ENCODE measurements at places on chromosomes 6 and 20.

- no peak for DNase-seq
- H3K4me3 ChIP-seq, result no peak overlapping the region
- no peaks in the 10 kb centered on the region for H3K36me3 ChIP-seq
- H3K27ac ChIP-seq, result no peak overlapping the region
- no peaks in the 10 kb centered on the region for H3K4me1 ChIP-seq
Measured at GRCh38 chr6:21227486-21227885, 366.1 kb upstream of the SOX4 start.

DNA sequence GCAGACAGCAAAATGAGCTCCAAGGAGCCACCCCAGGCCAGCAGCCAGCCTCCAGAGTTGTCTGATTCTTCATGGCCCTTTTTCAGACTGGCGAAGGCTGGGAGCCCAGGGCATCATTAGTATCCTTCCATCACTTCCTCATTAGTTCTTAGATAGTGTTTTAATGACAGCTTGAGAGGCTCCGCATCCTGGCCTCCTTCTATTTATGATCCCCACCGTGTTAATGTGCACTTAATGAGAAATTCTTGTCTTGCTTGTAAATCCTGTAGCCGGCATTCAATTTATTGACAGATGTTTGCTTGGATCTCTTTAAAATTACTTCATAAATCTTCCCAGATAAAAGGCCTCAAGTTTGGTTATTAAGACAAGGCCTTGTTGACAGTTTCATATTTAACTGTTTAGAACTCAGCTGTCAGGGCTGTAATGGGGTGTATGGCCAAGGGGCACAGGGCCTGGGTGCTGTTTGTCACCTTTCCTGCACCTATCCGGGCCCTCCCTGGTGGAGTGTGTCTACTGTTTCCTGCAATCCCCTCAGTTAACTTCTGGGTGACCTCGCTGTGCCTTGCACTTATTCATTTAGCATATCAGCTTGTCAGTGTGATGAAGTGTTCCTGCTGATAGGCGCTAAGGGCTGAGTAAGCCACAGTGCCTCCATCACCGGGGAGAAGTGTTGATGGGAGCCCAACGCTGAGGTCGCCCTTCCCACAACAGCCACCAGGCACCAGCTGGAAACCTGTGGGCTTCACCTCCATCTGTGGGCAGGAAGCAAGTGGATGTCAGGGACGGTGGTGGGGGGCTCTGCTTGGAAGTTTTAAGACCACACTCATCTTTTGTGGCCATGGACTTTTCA, 169.3 kb downstream of the TSHZ2 start:
- no peaks in the 10 kb centered on the region for H3K27me3 ChIP-seq
- no peak for DNase-seq
- H3K36me3 ChIP-seq, result no peaks in the 10 kb centered on the region
- no peaks in the 10 kb centered on the region for H3K4me1 ChIP-seq
- H3K4me3 ChIP-seq, result no peak overlapping the region

DNA sequence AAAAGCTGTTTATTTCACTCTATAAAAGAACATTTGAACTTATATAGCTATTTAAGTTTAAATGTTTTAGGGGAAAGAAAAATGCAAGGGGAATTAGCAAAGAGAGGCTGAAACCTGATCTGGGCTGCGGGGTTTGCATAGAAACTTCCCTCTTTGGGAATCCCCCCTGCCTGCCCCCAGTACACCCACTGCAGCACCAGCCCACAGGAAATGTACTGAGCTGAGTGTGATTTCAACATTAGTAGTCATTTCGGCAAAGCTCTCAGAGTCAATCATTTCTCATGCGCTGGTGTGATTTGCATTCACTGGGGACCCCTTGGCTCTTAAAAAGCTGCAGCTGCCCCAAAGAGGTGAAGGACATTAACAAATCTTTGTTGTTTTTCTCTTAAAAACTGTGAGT, 859.4 kb downstream of the MAFB start:
- no peak overlapping the region for H3K27ac ChIP-seq
- DNase-seq, result no peak
- H3K4me3 ChIP-seq, result no peak overlapping the region
- H3K27me3 ChIP-seq, result no peaks in the 10 kb centered on the region
- no peaks in the 10 kb centered on the region for H3K4me1 ChIP-seq

GRCh38 chr20:9321007-9321406, 193.4 kb upstream of the LAMP5 start:
- DNase-seq, result no peak
- H3K27ac ChIP-seq, result no peak overlapping the region
- no peak overlapping the region for H3K4me3 ChIP-seq

GRCh38 chr20:33663161-33664084, 1.3 kb downstream of the C20orf144 start:
- no peaks in the 10 kb centered on the region for H3K36me3 ChIP-seq
- H3K27ac ChIP-seq, result peak overlapping the region; percentile 89
- H3K27me3 ChIP-seq, result no peaks in the 10 kb centered on the region
- no peak for DNase-seq
- peak overlapping the region; percentile 72 for H3K4me3 ChIP-seq
- H3K4me1 ChIP-seq, result no peaks in the 10 kb centered on the region

GRCh38 chr20:61350500-61351250, 98.6 kb downstream of the CDH4 start:
- no peak overlapping the region for H3K4me3 ChIP-seq
- H3K27ac ChIP-seq, result no peak overlapping the region
- no peaks in the 10 kb centered on the region for H3K36me3 ChIP-seq

- H3K4me3 ChIP-seq, result no peak overlapping the region
- no peak for DNase-seq
- no peak overlapping the region for H3K27ac ChIP-seq
- H3K4me1 ChIP-seq, result no peaks in the 10 kb centered on the region
- no peaks in the 10 kb centered on the region for H3K27me3 ChIP-seq
Measured at GRCh38 chr6:38035478-38035877, 216.0 kb downstream of the ZFAND3 start.

GRCh38 chr20:10682939-10683338, 9.1 kb upstream of the JAG1 start:
- DNase-seq, result no peak
- H3K27me3 ChIP-seq, result no peaks in the 10 kb centered on the region
- H3K4me3 ChIP-seq, result no peak overlapping the region
- no peaks in the 10 kb centered on the region for H3K4me1 ChIP-seq
- H3K27ac ChIP-seq, result no peak overlapping the region

DNA sequence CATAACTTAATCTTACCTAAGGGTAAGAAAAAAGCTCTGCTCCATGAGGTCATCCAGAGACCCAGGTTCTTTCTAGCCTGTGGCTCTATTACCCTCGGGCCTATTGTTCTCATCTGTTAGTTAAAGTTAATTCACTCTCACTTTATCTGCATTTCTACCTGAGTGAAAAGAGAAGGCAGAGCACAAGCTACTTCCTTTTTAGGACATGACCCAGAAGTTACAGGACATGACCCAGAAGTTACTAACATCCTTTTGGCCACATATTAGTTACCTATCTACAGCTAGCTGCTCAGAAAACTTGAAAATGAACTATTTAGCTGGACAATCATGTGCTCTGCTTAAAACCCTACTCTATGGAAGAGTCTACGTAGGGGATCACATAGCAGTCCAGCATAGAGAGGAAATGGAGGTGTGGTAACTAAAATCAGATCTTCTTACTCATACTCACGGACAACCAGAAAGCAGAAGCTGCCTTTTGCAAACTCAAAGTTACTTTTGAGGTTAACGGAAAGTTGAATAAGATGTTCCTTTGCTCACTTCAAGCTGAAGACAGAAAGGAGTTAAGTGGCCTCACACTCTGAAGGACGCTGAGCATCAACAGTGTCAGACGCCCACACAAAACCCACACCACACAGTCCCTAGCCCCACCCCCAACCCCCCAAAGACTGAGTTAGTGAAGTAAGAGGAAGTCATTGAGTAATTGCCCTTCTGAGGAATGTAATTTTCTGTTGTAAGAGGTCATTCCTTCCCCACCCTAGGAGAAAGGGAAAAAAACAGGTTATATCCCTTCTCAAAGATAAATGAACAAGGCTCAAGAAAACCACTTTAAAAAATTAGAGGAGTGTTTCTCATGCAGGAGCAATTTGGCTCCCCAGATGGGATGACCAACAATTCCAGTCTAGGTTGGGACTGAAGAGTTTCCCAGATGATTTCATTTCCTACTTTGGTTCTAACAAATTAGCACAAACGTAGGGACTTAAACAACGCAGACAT, 45.9 kb upstream of the TAB2 start:
- no peak overlapping the region for H3K27ac ChIP-seq
- H3K4me1 ChIP-seq, result no peaks in the 10 kb centered on the region
- DNase-seq, result no peak

GRCh38 chr6:167275001-167275400, 16.1 kb upstream of the UNC93A start:
- peak; percentile 66 for DNase-seq
- no peak overlapping the region for H3K27ac ChIP-seq
- H3K27me3 ChIP-seq, result no peaks in the 10 kb centered on the region

DNA sequence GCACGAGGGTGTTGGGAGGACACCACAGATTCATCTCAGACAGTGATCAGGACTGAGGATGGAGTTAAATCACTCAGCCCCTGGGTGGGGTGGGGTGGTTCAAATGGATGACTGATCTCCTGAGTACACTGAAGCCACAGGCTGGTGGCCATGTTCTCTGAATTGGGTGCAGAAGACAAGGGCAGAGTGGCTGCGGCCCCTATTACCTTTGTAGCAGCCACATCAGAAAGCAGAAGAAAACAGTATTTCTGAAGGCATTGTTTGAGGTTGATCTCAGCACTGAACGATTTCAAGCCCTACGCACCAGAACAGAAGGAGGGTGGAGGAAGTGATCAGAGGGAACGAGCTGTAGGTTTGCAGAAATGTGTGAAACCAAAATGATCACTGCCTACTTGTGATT, 71.6 kb downstream of the SH3BGRL2 start:
- no peak overlapping the region for H3K4me3 ChIP-seq
- no peak overlapping the region for H3K27ac ChIP-seq
- DNase-seq, result no peak

DNA sequence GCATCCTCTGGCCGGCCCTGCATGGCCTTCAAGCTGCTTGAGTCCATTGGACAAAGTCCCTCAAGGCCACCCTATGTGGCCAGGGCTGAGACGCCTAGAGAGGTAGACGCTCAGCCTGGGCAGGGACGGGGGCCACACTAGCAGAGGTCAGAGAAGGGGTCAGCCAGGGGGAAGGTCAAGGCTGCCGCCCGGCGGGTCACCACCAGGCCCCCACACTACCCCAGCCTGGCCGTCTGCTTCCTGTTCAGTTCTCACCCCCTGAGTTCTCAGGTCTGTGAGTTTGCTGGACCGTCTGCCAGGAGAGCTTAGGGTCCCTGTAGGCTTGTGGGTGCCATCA, 37.3 kb downstream of the NTSR1 start:
- DNase-seq, result no peak
- no peak overlapping the region for H3K4me3 ChIP-seq
- H3K4me1 ChIP-seq, result no peaks in the 10 kb centered on the region
- no peaks in the 10 kb centered on the region for H3K36me3 ChIP-seq

- no peak overlapping the region for H3K27ac ChIP-seq
- peak; percentile 66 for DNase-seq
- no peaks in the 10 kb centered on the region for H3K27me3 ChIP-seq
Measured at GRCh38 chr6:136967876-136968752, 46.0 kb downstream of the SLC35D3 start.

GRCh38 chr6:77371748-77372147, 91.5 kb downstream of the HTR1B start:
- H3K27me3 ChIP-seq, result no peaks in the 10 kb centered on the region
- no peaks in the 10 kb centered on the region for H3K4me1 ChIP-seq
- no peak overlapping the region for H3K4me3 ChIP-seq
- DNase-seq, result no peak
- no peaks in the 10 kb centered on the region for H3K36me3 ChIP-seq
- no peak overlapping the region for H3K27ac ChIP-seq

DNA sequence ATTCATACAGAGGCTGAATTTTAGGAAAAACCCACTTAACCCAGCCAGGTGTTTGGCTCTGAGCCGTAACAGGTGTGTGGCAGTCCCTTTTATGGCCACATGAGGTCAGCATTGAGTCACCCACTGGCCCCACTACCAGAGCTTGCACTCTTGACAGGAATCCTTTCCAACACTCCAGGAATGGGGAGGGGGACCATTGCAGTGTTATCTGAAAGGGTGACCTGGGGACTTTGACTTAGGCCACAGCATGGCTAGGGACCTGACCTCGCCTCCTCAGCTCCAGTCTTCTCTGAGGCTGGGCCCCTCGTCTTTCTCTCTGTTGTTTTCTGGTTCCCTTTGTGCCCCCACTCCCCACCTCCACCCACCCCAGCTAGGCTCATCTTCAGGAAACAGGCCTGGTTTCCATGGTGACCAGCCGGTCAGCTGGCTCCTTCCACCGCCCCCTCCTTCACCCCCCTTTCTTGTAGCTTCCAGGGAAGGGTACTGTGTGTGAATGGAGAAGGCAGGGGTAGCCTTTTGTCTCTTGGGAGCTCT, 2.1 kb upstream of the TMEM151B start:
- no peaks in the 10 kb centered on the region for H3K36me3 ChIP-seq
- peaks cover 12% of the 10 kb centered on the region for H3K4me1 ChIP-seq
- H3K27ac ChIP-seq, result no peak overlapping the region

DNA sequence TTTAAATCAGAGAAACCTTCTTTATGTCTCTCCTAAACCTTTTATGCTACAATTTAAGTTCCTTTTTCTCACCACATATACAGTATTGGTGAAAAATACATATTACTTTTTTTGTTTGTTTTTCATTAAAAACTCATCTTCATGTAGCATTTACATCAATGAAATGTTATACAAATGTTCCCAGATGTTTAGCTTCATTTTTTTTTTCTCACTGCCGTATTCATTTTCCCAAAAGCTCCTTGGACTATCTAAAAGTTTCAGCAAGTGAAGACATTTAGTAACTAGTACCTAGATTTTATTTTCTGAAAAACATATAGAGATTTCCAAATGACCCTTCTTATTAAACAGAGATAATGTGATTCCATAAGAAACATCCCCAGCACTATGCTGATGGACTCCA, 128.9 kb downstream of the BMP5 start:
- no peaks in the 10 kb centered on the region for H3K36me3 ChIP-seq
- H3K4me3 ChIP-seq, result no peak overlapping the region
- DNase-seq, result no peak
- H3K27ac ChIP-seq, result no peak overlapping the region
- H3K27me3 ChIP-seq, result no peaks in the 10 kb centered on the region

- H3K27ac ChIP-seq, result no peak overlapping the region
- no peaks in the 10 kb centered on the region for H3K4me1 ChIP-seq
- H3K36me3 ChIP-seq, result no peaks in the 10 kb centered on the region
- no peaks in the 10 kb centered on the region for H3K27me3 ChIP-seq
- no peak overlapping the region for H3K4me3 ChIP-seq
Measured at GRCh38 chr6:133966654-133967329, 13.8 kb downstream of the TBPL1 start.

DNA sequence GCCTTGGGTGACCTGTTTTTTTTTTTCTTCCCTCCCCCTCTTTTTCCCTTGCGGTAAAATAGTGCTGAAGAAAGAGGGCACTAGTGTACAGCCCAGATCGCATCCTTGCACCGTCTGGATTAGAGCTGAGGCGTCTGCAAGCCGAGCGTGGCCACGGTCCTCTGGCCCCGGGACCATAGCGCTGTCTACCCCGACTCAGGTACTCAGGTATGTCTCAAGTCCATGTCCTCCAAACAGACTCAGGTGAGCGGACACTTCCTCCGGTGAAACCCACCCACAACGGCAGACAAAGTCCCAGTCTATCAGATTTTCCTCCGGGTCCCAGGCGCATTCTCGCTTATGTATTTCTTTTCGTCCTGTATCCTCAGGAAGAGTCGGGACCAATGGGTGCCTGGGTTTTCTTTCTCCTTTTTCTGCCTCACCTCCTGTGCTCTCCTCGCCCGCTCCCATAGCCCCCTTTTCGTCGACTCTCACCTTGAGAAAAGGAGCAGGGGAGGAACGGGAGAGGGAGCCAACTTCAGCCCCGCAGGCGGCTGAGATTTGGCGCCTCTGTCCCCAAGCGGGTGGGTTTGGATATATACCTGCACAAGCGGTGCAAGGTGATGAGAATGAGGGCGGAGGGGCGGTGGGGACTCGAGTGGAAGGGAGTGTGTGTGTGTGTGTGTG, 1.1 kb upstream of the GRM1 start:
- H3K4me1 ChIP-seq, result no peaks in the 10 kb centered on the region
- H3K27ac ChIP-seq, result no peak overlapping the region
- DNase-seq, result no peak

Data from breast epithelium (tissue), 4 donors.